NCI-H446 (cell line): ENCODE measurements at places on chromosomes 3 and 15.

GRCh38 chr3:137792626-137793271 lies 28.6 kb downstream of the SOX14 start:
- no peak for DNase-seq

DNA sequence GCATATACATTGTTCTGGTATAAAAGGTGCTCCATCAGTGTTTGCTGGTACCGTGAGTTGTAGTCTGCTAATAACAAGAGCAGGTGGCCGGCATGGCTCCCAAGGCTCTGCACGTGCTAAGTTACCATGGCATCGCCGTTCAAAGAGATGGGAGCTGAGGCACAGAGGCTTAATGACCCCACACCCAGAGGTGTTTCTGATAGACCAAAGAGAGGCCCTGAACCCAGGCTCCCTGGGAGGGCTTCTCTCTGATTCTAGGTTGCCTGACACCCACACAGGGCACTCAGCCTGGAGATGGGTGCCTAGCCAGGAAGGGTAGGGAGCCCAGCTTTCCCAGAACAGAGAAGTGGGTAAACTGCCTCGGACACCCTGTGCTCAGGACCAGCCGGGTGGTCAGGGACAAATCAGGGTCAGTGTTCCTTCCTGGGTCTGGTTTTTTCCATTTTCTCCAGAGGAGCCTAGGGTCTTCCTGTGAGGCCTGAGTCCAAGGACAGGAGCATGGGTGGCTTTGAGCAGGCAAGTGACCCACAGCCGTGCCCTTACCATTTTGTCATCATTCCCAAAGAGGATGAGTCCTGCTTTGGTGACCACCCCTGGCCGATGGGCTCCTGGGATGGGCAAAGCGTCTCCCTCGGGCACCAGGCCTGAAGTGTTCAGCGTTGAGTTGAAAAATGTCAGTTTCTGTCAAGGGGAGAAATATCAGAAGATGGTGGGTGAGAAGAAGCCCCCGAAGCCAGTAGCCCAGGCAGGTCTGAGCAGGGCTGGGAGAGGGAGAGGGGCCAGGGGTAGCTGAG lies 27.3 kb downstream of the ALDH1L1 start:
- DNase-seq, result no peak

DNA sequence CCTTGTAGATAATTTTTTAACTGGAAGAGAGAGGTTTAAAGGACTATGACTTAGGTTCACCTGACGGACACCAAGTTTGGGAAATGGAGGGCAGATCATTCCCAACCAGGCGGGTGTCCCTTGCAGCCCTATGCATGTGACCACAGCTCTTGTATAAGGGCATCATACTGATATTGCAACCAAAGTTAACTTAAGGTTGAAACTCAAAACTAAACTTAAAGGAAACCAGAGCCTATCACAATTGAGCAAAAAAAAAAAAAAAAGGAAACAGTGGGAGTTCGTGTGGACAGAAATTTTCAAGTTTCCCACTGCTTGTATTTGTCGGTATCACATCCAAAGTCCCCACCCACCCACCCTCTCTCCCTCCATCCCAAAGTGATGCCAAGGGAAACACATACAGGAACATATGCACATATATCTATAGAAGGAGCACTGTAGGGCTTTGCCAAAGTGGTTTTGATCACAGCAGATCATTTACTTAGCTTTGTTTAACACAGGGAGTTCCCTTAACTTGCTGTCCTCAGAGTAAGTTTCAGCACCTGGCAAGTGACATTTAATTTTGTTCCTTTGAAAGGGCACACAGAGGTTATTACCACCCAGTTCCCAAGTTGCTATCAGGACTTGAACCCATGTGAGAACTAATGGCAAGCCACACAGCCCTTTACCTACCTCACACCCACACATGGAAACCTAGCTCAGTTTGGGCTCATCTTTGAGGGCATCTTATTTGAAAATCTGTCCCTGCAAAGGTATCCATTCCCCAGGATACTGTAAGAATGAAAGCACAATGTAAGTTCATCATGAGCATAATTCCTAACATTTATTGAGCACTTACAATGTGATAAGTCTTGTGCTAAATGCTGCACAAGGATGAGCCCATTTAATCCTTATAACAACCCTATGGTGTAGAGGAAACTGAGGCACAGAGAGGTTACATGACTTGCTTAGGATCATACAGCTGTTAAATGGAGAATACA lies 204.5 kb upstream of the CMC1 start:
- no peak for DNase-seq

DNA sequence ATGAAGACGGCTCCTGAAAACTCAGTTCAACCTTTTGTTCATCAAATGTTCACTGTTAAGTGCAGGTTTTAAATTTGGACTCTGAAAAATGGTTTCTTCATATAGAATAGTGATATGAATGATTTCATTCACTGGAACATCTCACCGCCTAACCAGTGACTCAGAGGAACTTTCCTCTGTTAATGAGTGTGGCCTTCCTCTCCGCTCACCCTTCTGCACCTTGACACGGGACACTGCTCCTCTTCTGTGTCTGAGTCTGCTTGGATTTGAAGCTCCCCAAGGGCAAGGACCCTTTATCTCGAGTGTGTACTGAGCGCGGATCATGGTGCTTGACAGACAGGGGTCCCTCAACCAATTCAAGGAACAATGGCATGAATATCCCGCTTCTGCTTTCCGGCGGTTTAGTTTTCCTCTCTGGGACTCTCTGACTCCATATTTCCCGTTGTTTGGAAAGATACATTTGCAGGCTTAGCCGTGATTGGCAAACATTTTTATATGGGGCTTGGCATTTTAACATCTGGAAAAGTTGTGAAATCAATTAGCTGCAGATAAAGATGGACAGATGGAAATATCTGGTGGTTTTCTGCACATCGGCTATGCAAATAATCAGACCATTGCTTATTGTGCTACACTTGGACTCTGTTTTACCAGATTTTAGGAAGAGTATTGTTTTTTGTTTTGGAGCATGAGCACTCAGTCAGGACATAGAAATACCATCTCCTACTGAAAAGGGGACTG lies 20.9 kb downstream of the KBTBD8 start:
- no peak for DNase-seq

- no peak for DNase-seq
These were observed 6.7 kb downstream of the NBEAL2 start for GRCh38 chr3:46986055-46986730.

- no peak for DNase-seq
These were observed 90.7 kb downstream of the NR2F2 start for GRCh38 chr15:96421178-96421601.

DNA sequence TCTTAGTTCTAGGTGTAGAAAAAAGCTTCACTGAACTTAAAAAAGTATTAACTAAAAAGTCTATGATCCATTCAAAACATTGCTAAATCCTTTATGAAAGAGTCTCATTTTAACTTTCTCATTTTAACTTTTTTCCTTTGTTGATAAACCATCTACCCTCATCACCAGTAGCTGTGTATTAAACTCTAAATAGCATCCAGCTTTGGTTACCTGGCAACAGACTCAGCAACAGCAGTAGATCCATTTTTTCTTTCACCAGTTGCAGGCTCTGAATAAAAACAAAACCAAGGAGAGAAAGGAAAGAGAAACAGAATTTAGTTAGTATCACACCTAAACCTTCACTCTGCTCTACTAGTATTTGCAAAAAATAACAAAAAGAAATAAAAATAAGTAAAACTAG lies 51.6 kb downstream of the TP53BP1 start:
- DNase-seq, result no peak

- no peak for DNase-seq
These were observed 30.4 kb downstream of the NFKBIZ start for GRCh38 chr3:101879623-101880284.

DNA sequence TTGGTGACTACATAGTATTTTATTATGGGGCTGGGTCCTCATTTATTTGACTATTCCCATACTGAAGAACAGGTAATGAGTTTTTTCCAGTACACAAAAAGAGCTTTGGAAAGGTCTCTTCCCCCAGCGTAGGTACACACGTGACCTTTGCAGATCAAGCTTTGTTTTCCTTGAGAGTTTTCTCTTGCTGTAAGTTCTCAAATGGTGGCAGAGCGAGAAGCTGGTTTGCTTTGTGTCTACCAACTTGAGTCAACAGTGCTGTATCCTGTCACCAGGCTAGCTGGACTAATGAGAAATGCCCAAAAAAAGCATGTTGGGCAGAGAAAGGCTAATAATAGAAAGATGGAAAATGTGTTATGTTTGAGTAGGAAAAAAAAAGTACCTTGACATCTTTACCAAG lies 21.7 kb downstream of the GXYLT2 start:
- DNase-seq, result no peak
